ENCODE measurements at places on chromosomes 2 and 18. TPM values are rescaled to one million over a fixed set of nuclear protein-coding genes. Genes with fewer than 3 reads are reported as not detected.

- no peak overlapping the region for H3K27ac ChIP-seq
- H3K4me3 ChIP-seq, result no peak overlapping the region
- H3K4me1 ChIP-seq, result peaks cover 5% of the 10 kb centered on the region
- no peak for DNase-seq
- H3K27me3 ChIP-seq, result peaks cover 58% of the 10 kb centered on the region
- H3K36me3 ChIP-seq, result no peaks in the 10 kb centered on the region
Measured at GRCh38 chr18:37565977-37566478, 430 bp upstream of the CELF4 start.

DNA sequence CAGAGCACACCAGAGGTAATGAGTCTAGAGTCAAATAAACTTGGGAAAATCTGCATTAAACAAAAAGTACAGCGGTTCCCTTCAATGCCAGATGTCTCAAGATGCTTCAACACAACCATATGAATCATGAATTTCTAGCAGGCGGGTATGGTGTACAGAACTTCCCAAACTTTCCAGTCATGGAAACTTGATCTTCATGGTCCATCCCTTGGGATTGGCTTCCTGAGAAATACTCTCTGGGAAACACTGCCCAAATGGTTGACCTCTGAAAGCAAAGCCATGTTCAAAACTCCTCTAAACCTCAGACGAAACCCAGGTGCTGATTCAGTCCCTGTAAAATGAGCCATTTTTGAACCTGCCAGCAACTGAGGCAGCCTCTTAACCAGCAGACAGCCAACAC lies 16.4 kb upstream of the TMEM247 start:
- H3K27ac ChIP-seq, result no peak overlapping the region
- peaks cover 13% of the 10 kb centered on the region for H3K4me1 ChIP-seq
- no peaks in the 10 kb centered on the region for H3K27me3 ChIP-seq

DNA sequence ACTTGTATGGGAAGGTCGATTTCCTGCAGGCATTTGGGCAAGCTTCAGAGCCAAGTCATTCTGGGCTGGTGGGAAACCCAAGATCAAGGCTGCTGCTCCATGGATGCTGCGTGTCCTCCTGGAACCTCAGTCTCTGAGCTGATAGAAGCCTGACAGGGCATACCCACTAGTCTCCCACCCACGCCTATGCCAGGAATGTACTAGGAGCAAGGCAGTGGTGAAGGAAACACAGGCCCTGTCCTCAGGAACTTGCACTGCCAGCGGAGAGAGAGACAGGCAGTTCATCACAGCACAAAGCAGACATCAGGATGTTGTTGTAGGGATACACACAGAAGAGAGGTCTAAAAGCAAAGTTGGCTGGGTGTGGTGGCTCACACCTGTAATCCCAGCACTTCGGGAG lies 84.2 kb downstream of the PLB1 start:
- no peaks in the 10 kb centered on the region for H3K27me3 ChIP-seq
- peaks cover 14% of the 10 kb centered on the region for H3K4me1 ChIP-seq
- no peak overlapping the region for H3K4me3 ChIP-seq
- H3K36me3 ChIP-seq, result no peaks in the 10 kb centered on the region
- no peak for DNase-seq
- no peak overlapping the region for H3K27ac ChIP-seq

GRCh38 chr2:182167882-182168281 lies 182.2 kb downstream of the PPP1R1C start:
- H3K4me3 ChIP-seq, result no peak overlapping the region
- no peak for DNase-seq
- no peaks in the 10 kb centered on the region for H3K36me3 ChIP-seq
- peaks cover 15% of the 10 kb centered on the region for H3K27me3 ChIP-seq
- H3K27ac ChIP-seq, result no peak overlapping the region

The DQX1 gene
- total RNA-seq, result 1.0 TPM

GRCh38 chr2:167110345-167110744 lies 222.1 kb downstream of the XIRP2 start:
- no peaks in the 10 kb centered on the region for H3K27me3 ChIP-seq
- no peak for DNase-seq
- H3K27ac ChIP-seq, result no peak overlapping the region
- no peak overlapping the region for H3K4me3 ChIP-seq

- no peak for DNase-seq
- no peaks in the 10 kb centered on the region for H3K36me3 ChIP-seq
- no peak overlapping the region for H3K4me3 ChIP-seq
- no peak overlapping the region for H3K27ac ChIP-seq
- no peaks in the 10 kb centered on the region for H3K4me1 ChIP-seq
Measured at GRCh38 chr2:219400562-219400961, 12.8 kb upstream of the DNPEP start.

GRCh38 chr2:114009205-114009944 lies 119.5 kb downstream of the ACTR3 start:
- no peak for DNase-seq
- no peak overlapping the region for H3K27ac ChIP-seq
- H3K27me3 ChIP-seq, result peaks cover 3% of the 10 kb centered on the region

The ARHGAP25 gene
- total RNA-seq, result 170 TPM

The HOXD13 gene
- total RNA-seq, result not detected

GRCh38 chr2:6764968-6765723 lies 100.6 kb downstream of the CMPK2 start:
- no peak for DNase-seq
- peaks cover 5% of the 10 kb centered on the region for H3K27me3 ChIP-seq
- H3K4me1 ChIP-seq, result no peaks in the 10 kb centered on the region
- H3K36me3 ChIP-seq, result no peaks in the 10 kb centered on the region
- no peak overlapping the region for H3K4me3 ChIP-seq

DNA sequence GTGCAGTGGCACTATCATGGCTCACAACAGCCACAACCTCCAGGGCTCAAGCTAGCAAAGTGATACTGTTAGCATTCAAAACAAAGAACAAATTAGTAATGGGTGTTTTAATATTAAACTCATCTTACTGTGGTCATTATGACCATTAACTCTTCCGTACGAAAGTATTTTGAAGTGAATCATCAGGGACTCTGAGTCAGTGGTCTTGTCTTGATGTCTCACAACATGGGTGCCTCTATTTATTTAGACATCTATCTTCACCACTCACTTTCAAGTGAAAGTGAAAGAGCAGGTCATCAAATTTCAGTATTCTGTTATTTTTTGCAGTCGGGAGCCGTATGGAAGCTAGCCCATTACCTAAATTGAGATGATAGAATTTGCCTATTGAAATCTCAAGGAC lies 1118.2 kb downstream of the DPP10 start:
- no peaks in the 10 kb centered on the region for H3K27me3 ChIP-seq
- H3K27ac ChIP-seq, result no peak overlapping the region
- H3K4me1 ChIP-seq, result no peaks in the 10 kb centered on the region
- no peak for DNase-seq

- peaks cover 5% of the 10 kb centered on the region for H3K27me3 ChIP-seq
- H3K27ac ChIP-seq, result no peak overlapping the region
- no peak overlapping the region for H3K4me3 ChIP-seq
Measured at GRCh38 chr2:71291398-71291797, 40.2 kb upstream of the ZNF638 start.

DNA sequence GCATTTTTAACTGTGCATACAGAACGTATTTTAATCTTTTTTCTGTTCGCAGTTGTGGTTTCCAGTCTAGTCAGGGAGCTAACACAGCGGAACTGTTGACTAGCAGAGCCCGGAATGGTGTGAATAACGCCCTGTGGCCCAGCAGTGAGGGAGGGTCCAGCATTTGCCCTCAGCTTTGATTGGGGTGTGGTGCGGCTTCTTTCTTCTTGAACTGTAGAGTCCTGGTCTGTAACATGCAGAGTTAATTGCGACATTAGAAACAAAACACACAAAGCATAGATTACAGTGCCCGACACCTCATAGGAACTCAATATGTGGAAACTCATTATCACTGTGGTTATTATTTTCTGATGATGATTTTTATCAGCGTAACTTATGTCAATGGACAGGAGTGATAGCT lies 253.6 kb downstream of the SOX11 start:
- H3K4me1 ChIP-seq, result no peaks in the 10 kb centered on the region
- no peak overlapping the region for H3K4me3 ChIP-seq
- no peak for DNase-seq
- no peak overlapping the region for H3K27ac ChIP-seq
- no peaks in the 10 kb centered on the region for H3K27me3 ChIP-seq

DNA sequence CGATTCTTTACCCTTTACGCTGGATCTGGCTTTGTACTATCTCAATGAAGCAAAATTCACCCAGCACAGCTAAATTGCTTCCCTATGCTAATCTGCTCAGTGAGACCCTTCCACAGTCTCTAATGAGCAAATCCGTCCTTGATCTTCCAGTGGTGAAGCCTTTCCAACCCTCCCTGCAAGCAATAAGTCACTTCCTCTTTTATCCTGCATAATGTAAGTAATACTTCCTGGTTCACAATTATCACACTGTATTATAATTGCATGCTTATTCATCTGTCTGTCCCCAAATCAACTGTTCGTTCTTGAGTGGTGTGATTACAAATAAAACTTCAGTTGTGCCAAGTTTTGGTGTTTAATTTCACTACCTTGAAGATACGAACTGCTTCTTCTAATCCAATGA lies 404.0 kb downstream of the ADCYAP1 start:
- H3K27me3 ChIP-seq, result no peaks in the 10 kb centered on the region
- H3K27ac ChIP-seq, result no peak overlapping the region
- no peak for DNase-seq
- H3K36me3 ChIP-seq, result peaks cover 5% of the 10 kb centered on the region
- H3K4me3 ChIP-seq, result no peak overlapping the region
- no peaks in the 10 kb centered on the region for H3K4me1 ChIP-seq

The SERPINB4 gene
- total RNA-seq, result not detected

GRCh38 chr2:133229974-133230373 lies 338.3 kb downstream of the NCKAP5 start:
- no peak overlapping the region for H3K4me3 ChIP-seq
- H3K36me3 ChIP-seq, result no peaks in the 10 kb centered on the region
- no peak for DNase-seq

All from natural killer cell treated with Interleukin-12 subunit alpha and Interleukin-12 subunit beta and Interleukin-15 and Interleukin-18, amount 100 ng/mL, for 72 hours (primary cell).